CD4-positive, alpha-beta T cell treated with Interferon alpha-2 for 1 hour (primary cell): ENCODE measurements at places on chromosomes 7 and 10.

GRCh38 chr7:29289156-29290021 is 94.8 kb downstream of the CHN2 start:
- DNase-seq = no peak

- no peak for DNase-seq
Observed at GRCh38 chr7:47518827-47519226, 63.1 kb downstream of the TNS3 start.

DNA sequence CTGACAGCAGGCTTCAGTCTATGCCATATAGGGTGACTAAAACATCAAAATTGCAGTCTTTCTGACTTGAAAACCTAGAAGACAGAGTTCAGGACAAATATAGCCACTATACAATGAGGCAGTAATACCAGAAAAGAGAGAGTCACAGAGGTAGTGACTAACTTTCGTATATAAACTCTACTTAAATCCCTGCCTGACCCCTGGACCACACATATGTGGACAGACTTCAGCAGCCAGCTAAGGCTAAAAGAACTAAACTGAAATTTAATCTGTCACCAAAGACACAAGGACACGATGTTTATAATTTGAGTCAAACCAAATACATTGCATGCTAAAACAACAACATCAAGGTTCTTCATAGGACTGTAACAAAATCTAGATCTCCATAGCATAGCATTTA is 64.6 kb upstream of the MACROH2A2 start:
- DNase-seq = no peak

DNA sequence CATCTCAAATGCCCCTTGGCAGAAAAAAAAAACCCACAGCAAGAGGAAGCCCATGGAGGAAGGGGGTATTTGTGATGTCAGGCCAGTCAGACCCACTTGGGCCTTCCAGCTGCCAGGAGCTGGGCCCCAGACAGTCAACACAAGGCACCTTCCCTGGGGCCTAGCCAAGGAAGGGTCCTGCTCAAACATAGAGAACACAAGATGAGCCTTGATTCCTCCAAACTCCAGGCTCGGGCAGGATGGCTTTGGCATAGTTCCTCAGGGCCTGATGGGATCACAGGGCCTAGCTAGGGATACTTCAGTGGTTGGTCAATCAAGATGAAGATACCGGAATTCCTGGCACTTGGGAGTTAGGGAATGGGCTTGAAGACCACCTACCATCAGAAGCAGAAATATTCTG is 30.8 kb downstream of the DPCD start:
- DNase-seq = no peak

DNA sequence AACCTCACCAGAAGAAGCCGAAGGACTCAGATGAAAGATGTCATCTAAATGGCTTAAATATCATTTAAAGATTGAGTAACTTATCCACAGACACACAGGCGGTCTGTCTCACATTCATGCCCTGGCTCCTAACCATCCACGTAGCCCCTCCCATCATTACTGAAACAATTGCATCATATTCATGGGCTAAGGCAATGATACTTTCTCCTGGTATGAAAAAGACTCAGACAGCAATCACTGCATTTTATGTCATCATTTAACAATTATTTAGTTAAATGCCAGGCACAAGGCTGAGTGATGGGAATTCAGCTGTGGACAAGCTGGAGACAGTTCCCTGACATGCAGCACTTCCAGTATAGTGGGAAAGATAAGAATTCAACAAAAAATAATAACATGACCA is 11.2 kb upstream of the TECTB start:
- no peak for DNase-seq

GRCh38 chr7:149604521-149604920 is 106.9 kb upstream of the ZNF746 start:
- DNase-seq = no peak

- no peak for DNase-seq
Observed at GRCh38 chr7:127584648-127585043, 750 bp downstream of the GCC1 start.

- no peak for DNase-seq
Observed at GRCh38 chr10:84216834-84217233, 8.5 kb downstream of the LRIT2 start.

DNA sequence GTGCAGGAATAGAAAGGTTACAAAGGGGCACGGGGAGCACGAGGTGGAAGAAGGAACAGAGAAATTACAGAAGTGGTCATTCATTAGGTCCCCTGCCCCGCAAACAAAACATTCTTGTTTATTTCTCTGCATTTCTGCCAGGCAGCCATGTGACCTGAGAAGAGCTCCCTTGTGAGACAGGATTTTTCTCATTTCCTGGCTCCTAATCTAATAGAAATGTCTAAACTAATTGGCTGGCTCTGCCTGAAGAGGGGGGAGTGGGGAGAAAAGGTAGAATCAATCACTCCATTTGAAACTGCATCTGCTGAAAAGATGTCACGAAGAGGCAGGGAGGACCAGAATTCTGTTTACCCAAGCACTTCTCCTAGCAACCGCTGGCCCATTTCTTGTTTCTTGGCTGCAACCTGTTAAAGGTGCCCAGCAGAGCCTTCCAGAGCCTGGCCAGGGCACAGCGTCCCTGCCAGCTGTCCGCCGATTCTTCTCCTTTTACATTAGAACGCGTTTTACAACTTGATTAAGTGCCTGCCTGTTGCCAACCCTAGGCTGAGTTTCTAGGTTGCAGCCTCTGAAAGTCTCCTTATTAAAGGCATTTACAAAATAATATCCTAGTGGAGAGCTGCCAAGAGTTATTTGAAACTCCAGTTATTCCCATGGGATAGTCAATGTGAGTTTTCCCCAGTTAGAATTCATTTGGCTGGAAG is 1227.6 kb downstream of the TYW1 start:
- no peak for DNase-seq

- no peak for DNase-seq
Observed at GRCh38 chr7:98312201-98312600, 30.7 kb downstream of the BRI3 start.

DNA sequence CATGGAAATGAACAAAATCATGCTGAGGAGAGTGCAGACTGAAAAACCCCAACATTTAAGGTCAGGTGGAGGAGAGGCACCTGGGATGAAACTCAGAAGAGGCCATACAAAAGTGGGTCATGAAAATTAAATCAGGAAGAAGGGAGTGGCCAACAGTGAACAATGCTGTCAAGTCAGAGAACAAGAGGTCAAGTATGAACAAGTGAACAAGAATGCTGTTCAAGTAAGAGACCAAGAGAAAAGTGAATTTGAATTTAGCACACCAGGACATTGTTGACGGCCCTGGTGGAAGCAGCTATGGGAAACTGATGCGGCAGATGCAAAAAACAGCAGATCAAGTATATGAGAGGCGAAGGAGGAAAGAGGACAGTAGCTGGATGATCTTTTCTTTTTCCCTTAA is 7.9 kb downstream of the CEP41 start:
- no peak for DNase-seq

GRCh38 chr7:101087334-101088068 is 2.2 kb downstream of the TRIM56 start:
- DNase-seq = no peak

DNA sequence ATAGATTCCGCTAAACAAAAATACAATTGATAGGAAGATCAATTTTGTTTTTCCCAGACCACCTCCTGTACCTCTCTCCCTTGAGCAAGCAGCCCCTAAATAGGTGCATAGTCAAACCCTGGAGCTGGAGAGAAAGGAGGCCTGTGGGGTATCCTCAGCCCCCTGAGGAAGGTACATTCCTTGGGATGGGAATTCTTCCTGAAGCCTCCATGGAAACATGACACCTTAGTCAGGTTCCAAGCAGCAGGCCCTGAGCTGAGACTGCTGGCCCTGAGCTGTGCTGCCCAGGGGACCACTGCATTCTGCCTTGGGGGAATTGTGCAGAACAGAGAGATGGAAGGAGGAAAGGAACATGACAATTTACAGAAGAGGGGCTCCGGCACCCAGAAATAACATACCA is 7.4 kb downstream of the HNRNPF start:
- no peak for DNase-seq

DNA sequence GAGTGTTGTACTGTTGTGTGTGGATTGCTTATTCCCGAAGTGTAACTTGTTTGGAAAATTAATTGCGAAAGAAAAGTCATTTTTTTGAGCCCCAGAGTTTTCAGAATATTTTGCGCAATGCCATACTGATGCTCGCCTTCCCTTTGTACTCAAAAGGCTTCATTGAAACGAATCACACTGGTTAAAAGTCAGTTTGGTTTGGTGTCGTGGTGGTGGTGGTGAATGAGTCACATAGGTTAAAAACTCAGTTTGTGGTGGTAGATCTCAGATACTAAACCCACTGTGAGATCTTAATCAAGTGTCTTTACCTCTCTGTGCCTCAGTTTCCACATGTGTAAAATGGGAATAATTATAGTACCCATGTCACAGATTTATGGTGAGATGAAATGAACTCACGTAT is 61.1 kb upstream of the IL6 start:
- no peak for DNase-seq

GRCh38 chr7:136303162-136303561 is 326.0 kb upstream of the MTPN start:
- DNase-seq = no peak

GRCh38 chr7:1713502-1714484 is 43.7 kb downstream of the ELFN1 start:
- no peak for DNase-seq

- DNase-seq = no peak
Observed at GRCh38 chr10:35184527-35185171, 58.0 kb downstream of the CREM start.

GRCh38 chr7:107560898-107561516 is 2.7 kb downstream of the COG5 start:
- DNase-seq = no peak

DNA sequence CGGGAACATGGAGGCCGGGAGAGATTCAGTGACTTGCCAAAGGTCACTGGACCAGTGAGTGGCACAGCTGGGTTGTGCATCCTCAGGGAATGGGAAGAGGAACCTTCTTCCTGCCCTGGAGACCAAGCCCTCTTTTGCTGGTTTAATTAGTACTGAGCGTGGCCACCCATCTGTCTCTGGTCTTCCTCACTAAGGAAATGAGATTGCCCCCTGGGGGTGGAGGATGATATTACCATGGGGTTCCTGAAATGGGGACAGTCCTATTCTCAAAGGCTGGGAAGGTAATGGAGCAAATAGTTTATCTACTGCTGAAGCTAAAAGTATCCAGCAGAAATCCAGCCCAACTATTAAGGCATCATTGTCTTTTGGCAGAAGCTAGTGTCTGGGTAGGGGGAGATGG is 98.6 kb upstream of the FGFR2 start:
- no peak for DNase-seq

GRCh38 chr7:120421151-120421651 is 148.2 kb downstream of the KCND2 start:
- no peak for DNase-seq

DNA sequence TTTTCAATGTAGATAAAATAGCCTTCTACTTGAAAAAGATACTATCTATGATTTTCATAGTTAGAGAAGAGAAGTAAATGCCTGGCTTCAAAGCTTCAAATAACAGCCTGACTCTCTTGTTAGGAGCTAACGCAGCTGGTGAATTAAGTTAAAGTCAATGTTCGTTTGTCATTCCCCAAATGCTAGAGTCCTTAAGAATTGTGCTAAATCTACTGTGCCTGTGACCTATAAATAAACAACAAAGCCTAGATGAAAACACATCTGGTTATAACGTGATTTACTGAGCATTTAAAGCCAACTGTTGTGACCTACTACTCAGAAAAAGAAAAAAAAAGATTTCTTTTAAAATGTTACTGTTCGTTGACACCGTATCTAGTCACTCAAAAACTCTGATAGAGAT is 134.7 kb downstream of the POLR1F start:
- no peak for DNase-seq

DNA sequence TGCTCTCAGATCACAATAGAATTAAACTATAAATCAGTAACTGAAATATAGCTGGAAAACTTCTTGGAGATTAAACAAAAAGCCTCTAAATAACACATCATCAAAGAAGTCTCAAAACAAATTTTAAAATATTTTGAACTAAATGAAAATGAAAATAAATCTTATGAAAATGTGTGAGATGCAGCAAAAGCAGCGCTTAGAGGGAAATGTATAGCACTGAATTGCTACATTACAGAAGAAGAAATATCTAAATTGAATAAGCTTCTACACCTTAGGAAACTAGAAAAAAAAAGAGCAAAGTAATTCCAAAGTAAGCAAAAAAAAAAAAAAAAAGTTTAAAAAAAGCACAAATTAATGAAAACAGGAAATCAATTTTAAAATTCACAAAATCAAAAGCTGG is 35.2 kb downstream of the LMBR1 start:
- DNase-seq = no peak

DNA sequence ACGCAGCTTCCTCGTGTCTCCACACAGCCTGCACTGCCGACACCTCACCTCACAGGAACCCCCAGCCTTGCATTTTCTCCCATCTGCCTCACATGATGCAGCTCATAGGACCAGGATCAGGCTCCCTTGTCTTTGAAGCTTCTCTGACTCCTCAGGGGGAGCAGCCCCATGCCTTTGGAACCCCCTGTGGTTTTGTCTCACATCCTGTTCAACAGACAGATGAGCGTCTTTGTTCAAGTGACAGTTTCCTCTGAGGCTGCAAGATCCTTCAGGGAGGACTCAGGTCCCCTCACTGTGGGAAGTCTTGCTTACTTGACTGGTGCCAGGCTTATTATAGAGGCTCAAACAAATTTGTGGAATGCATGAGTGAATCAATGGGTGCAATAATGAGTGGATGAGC is 667.1 kb downstream of the INHBA start:
- no peak for DNase-seq

GRCh38 chr7:86904949-86905834 is 154.3 kb downstream of the ELAPOR2 start:
- no peak for DNase-seq

DNA sequence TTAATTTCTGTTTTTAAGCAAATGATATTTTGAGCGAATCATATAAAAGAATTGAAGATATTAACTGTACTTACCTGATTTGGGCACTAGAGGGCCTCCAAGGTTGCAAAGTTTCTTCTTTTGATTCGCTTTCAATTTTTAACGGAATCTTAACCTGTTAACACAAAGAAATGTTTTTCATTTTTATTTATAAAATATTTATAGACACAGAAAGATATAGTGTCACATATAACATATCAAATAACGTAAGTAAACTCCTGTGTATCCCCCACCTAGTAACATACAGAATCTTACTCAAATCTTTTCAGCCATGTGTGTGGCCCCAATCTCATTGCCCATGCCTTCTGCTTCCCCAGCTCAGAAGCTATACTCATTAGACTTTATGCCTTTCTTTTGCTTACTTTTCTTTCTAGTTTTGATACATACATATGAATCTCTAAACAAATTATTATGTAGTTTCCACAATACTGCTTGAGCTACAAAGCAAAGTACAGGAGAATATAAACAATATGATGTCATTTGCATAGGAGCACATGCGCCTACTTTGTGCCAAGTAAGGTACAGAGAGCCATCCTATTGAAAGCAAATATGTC is 49.5 kb upstream of the ZPBP start:
- peak; percentile 36 for DNase-seq

- DNase-seq = no peak
Observed at GRCh38 chr7:116552602-116553001, 27.8 kb downstream of the CAV1 start.
